ENCODE measurements at places on chromosomes 6 and 20.

DNA sequence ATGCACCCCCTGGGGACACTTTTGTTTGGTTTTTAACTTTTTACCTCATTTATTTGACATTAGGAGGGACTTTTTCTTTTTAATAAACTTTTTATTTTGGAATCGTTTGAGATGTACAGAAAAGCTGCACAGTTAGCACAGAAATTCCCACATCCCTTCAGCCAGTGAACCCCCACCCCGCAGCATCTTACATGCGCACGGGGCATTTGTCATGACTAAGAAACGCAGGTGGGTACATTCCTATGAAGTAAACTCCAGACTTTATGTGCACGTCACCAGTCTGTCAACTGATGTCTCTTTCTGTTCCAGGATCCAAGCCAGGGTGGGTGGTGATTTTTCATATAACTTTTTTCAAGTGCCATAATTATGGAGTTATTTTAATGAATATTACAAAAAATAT lies 4.9 kb upstream of the ZNF831 start:
- DNase-seq, result no peak

- DNase-seq, result no peak
Measured at GRCh38 chr6:109104512-109104911, 9.2 kb downstream of the CEP57L1 start.

DNA sequence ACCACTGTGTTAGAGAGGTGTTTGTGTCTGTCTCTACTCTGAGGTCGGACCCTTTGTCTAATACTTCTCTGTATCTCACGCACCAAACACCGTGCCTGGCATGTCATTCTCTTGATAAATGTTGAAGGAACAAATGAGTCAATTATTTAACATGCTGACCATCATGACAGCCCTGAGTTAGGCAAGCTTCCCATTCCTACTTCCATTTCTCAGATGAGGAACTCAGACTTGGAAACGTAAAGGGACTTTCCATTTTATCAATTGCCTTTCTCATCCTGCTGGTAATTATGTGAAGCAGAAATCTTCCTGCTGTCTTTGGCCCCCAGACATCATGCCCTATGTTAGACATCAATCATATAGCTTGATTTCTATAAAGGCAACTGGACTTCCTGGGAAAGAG lies 227.0 kb upstream of the ECI2 start:
- no peak for DNase-seq

DNA sequence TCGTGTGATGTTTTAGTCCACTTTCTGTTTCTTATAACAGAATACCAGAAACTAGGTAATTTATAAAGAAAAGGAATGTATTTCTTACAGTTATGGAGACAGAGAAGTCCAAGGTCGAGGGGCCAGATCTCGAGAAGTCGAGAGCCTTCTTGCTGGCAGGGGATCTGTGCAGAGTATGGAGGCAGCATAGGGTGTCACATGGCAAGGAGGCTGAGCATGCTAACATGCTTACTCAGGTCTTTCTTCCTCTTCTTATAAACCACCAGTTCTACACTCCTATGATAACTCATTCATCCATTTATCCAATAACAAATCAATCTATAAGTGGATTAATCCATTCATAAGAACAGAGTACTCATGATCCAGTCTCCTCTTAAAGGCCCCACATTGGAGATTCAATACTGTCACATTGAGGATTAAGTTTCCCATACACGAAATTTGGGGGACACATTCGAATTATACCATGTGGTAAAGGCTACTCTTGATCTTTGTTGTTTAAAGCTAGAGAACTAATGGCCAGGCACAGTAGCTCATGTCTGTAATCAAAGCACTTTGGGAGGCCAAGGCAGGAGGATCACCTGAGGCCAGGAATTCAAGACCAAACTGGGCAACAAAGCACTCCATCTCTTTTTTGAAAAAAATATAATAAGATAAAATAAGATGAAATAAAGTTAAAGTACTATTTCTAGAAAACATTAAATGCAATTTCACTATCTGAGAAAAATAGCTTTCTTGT lies 2.1 kb downstream of the GOPC start:
- DNase-seq, result peak; percentile 17

DNA sequence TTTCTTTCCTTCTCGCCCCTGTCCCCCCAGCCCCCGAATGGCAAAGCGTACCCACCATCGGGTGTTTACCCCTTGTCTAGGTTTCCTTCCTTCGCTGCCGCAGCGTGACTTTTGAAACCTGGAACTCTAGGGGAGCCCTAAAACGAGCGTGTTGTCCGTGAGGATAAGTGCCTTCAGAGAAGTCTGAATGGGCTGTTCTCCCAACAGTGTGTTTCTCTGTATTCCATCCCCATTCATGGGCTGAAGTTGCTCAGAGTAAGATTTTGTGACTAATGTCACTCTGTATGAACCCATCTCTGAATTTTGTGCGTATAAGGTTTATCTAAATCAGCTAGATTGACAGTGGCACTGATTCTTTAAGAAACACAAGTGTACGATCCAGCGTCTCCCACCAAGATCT lies 949 bp downstream of the MACROD2 start:
- no peak for DNase-seq

GRCh38 chr6:11194356-11195218 lies 37.9 kb downstream of the NEDD9 start:
- DNase-seq, result peak; percentile 93

- DNase-seq, result no peak
Measured at GRCh38 chr6:1720620-1721322, 111.1 kb downstream of the FOXC1 start.

DNA sequence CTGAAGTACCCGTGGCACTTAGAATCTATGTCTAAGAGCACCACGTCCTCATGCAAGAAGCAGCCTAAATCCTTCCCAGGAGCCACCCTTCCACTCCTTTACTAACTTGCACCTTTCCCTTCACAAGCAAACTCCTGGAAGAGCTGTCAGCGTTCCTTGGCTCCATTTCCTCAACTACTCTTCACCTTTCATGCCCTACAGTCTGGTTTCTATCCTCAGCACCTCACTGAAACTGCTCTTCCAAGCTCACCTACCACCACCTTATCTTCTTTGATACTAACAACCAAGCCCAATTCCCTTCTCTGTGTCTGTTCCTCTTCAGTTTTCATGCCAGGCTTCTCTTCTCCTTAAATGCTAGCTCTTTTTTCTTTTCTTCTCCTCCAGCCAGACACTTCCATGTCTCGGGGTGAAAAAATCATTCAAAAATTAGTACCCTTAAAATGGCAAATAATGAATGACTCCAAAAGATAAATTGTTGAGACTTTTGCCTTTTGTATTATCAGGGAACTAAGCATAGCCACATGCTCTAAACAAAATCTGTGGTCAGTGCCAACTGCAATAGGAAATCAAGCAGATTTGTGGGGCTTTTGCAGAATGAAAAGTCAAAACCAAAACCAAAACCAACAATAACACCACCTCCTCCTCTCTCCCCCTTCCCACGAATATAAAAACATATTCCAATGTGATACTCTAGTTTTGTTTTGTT lies 149.6 kb upstream of the KCNK16 start:
- no peak for DNase-seq

DNA sequence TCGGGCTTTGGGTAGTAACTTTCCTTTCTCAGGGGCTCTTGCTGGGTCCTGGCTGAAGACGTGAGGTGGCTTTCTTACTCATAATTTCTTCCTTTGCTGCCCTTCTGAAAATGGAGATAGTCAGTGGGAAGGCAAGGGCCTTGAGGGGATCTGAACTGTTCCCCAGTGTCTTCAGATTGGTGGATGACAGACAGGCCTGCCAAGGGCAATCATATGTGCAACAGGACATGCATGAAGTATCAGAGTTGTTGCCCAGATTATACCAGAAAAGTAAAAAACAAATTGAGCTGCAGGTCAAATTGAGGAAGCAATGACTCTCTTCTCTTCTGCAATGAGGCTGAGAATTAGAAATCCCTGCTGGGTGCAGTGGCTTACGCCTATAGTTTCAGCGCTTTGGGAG lies 71.6 kb upstream of the PAX1 start:
- no peak for DNase-seq

DNA sequence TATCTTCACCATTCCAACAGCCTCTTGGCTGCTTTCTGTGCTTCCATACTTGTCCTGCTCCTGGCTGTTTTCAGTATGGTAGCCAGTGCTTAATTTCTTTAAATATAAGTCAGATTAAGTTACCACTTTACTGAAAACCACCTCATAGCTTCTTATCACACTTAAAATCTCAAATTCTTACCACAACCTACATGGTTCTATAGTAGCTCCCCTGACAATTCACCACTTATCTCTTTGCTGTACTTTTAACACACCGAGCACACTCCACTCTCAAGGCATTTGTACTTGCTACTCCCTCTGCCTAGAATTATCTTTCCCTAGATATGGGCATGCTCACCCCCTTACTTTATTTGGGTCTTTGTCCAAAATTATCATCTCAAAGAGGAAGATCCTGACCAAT lies 369.0 kb downstream of the TENT5A start:
- no peak for DNase-seq

- DNase-seq, result no peak
Measured at GRCh38 chr6:82385961-82386360, 22.3 kb downstream of the TPBG start.

DNA sequence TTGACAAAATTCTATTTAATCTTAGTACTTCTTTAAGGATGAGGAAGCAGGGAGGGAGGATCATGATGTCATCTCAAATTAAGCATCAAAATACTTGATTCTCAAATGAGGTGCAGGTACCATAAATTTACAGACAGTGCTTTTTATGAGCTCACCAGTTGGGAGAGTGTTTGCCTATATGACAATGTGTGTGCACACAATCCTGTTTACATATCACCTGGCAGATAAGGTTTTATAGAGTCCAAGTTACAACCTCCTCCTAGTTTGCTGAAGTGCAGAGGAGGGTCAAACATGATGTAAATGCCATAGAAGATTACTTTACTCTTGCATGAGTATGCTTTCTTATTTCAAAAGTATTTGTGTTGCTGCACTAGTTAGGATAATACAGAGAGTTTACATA lies 6.4 kb downstream of the ATXN1 start:
- no peak for DNase-seq

All from fibroblast of upper back skin (primary cell).